GM12864 (cell line): ENCODE measurements at places on chromosomes 4 and X.

- no peak for DNase-seq
Observed at GRCh38 chrX:111671668-111672067, 9.3 kb upstream of the ALG13 start.

GRCh38 chrX:105973387-105973739 is 65.2 kb downstream of the SERPINA7 start:
- no peak for DNase-seq

DNA sequence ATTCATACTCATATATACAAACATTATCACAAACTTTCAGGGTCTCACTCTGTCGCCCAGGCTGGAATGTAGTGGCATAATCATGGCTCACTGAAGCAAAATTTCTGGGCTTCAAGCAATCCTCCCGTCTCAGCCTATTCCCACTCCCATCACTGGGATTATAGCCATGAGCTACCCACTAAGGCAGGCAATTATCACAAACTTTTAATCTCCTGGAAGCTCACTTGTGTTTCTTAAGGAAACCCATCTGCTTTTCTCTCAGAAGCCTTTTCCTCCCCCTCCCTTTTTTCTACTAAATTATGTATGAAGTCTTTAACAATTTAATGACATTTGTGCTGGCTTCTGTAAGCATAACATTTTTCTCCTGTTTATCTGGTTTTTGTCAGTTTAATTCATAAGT is 170.5 kb downstream of the AREG start:
- no peak for DNase-seq

- no peak for DNase-seq
Observed at GRCh38 chr4:174122705-174123104, 160.8 kb downstream of the FBXO8 start.

- DNase-seq = no peak
Observed at GRCh38 chr4:181957088-181957487, 286.1 kb upstream of the TENM3 start.

DNA sequence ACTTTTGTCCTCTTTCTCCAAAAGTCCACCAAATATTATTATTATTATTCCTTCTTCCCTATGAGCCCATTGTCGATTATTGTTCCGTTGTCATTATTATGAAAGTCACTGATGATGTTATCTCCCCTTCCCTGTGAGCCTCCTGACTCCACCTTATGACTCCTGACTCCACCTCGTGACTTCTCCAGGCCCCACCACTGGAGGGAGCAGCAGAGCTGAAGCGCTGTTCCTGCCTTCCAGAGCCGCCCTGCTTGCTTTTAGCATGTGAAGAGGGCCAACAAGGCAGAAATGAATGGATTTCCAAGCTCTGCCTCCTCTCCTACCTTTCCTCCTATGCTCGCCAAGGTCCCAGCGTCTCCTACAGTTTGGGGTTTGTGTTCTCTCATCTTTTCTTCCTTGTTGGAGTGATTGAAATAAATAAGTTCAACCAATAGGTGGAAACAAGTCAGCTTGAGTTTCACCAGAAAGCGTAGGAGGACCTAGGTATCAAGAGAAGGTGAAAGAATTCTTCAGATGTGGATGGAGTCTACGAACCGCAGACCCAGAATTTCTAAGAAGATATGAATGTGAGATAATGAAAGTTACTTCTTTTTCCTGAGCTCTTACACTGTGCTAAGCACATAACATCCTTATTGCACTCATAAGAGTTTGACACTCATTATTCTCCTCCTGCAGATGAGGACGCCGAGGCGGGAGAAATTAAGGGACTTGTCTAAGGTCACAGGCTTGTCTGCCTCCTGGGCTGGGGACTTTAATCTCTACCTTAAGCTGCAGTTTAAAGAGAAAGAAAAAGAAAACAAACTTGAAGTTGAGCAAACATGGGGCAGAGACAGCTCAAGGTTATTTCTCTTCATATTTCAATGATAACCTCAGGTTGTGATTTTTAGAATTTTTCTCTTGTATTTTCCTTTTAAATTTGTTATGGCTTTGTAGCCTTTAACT is 26.1 kb downstream of the IGSF1 start:
- no peak for DNase-seq

DNA sequence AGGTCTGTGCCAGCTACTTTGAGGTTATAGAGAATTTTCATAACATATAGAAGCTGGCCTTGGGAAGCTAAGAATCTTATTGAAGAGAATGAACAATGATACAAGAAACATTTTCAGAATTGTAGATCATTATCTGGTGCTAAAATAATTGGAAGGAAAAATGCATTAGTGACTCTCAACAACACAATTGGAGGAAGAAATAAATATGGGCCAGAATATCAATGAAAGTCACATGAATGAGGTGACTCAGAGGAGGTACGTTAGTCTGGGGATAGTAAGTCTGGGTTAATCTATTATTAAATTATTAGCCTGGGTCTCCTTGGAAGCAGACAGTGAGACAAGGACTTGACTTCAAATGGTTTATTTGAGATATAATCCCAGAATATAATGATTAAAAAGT is 529.3 kb upstream of the SLIT2 start:
- no peak for DNase-seq

- DNase-seq = no peak
Observed at GRCh38 chrX:13469963-13470684, 99.3 kb upstream of the EGFL6 start.

DNA sequence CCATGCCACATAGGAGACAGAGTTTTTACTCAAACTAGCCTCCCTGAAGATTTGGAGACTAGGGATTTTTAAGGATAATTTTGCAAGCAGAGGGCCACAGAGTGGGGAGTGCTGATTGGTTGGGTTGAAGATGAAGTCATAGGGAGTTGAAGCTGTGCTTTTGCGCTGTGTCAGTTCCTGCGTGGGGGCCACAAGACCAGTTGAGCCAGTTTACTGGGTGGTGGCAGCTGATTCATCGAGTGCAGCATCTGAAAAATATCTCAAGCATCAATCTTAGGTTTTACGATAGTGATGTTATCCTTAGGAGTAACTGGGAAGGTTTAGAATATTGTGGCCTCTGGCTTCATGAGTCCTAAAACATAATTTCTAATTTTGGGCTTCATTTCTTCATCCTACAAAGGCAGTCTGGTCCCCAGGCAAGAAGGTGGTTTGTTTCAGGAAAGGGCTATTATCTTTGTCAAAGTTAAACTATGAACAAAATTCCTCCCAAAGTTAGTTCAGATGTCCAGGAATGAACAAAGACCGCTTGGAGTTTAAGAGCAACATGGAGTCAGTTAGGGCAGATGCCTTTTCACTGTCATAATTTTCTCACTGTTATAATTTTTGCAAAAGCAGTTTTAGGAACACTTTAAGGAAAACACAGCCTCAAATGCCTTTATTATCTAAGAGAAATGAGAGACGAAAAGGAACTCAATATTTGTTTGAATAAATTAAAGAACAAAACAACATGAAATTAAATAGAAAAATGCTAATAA is 960.8 kb upstream of the PRKX start:
- DNase-seq = no peak

DNA sequence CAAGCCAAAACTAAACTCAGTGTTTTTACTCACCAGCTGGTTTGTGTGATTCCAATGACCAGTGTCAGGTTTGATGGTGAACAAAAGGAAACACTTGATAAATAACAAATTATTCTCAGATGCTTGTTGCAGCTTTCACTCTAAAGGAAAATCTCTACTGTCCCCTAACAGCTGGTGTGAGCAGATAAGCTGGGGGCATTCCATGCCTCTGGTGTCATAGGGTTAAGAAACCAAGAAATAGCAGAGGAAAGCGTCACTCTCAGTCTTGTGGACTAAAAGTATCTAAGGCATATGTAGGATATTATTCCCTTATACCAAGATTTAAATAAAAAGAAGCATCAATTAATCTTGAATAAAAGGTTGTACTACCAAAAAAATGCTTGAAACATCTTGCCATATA is 24.3 kb downstream of the TRPC5 start:
- no peak for DNase-seq

- no peak for DNase-seq
Observed at GRCh38 chr4:176443117-176443516, 123.4 kb downstream of the SPCS3 start.

DNA sequence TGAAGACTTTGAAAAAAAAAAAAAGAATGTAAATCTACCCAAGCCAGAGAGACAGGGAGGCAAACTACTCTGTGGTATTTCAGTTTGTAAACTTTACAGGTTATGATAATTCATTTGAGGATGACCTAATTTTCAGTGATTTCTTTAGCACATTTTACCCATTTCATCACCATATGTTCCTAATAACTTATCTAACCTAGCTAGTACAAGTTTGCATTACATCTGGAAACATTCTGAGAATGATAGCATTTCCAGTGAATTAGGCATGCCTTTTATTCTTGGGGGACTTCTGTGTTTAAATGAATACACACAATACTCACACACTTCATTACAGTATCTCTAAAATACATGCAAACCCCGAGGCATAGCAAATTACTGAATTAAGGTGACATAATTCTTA is 1055.5 kb downstream of the PCDH18 start:
- no peak for DNase-seq

DNA sequence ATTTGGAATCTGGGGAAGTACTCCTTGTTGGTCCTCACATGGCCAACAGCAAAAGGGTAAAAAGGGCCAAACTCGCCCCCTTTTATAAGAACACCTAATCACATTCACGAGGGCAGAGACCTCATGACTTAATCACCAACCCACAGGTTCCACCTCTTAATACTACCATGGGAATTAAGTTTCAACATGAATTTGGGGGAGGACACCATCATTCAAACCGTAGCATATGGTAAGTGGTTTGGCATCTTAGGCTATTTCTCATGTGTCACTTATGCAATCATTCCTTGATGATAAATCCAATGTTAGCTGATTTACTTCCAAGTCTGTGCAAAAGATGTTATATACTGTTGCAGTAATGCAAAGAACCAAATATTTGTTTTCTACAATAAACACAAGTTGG is 302.9 kb upstream of the FAM241A start:
- no peak for DNase-seq

GRCh38 chr4:145234091-145234706 is 53.8 kb upstream of the OTUD4 start:
- peak; percentile 40 for DNase-seq

GRCh38 chr4:186240848-186241491 is 13.7 kb downstream of the KLKB1 start:
- no peak for DNase-seq

- DNase-seq = no peak
Observed at GRCh38 chr4:77185686-77186085, 28.7 kb downstream of the CCNG2 start.

DNA sequence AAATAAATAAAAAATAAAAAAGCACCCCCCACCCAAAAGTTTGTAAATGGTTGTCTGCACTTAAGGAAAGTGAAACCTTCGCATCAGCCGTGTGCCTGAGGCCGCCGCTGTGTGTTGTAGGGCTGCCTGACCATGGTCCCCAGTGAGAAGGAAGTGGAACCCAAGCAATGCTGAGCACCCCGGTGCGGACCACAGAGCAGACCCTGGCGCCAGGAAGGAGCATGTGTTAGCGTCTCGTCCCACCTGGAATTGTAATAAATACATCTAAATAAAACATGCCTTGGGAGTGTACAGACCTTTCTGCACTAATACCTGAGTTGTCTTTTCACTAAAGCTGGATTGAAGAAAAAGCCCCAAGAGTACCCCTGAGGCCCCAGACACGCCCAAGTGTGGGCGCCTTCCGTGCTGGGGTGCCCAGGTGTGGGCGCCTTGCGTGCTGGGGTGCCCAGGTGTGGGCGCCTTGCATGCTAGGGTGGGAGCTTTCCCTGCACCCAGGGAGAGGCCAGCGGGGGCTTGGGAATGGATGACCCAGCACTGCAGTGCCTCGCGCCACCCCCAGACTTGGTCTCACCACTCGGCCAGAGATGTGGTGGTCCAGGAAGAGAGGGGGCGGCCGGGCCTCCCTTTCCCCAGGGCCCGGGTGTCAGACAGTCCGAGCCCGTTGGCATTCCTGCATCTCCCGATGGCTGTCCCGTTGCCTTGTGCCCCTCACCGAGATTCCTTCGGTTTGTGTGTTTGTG is 33.7 kb downstream of the HTT-AS start:
- peak; percentile 36 for DNase-seq
